Renal pelvis (tissue), 12 donors: ENCODE measurements at places on chromosomes 3 and 15. TPM values are rescaled to one million over a fixed set of nuclear protein-coding genes. Genes with fewer than 3 reads are reported as not detected.

GRCh38 chr15:76175442-76175841, 115.7 kb downstream of the TMEM266 start:
- no peak for DNase-seq

GRCh38 chr3:65928110-65928509, 110.6 kb downstream of the MAGI1 start:
- DNase-seq, result no peak

- DNase-seq, result no peak
Measured at GRCh38 chr3:184791171-184791570, 20.8 kb upstream of the VPS8 start.

DENND4A gene
- polyA plus RNA-seq, result 13.3 TPM

DPPA2 gene
- polyA plus RNA-seq, result 0.95 TPM

CDHR4 gene
- not detected for polyA plus RNA-seq

PLA2G4D gene
- 0.22 TPM for polyA plus RNA-seq
